Endodermal cell (in vitro differentiated cells): ENCODE measurements at places on chromosomes 2 and 18. TPM values are rescaled to one million over a fixed set of nuclear protein-coding genes. Genes with fewer than 3 reads are reported as not detected.
A peak's percentile ranks its signal among the peaks of the same experiment; 100 is the strongest.

GRCh38 chr2:202375033-202375608, 1.0 kb upstream of the BMPR2 start:
- peak; percentile 83 for DNase-seq

GRCh38 chr2:230592775-230593174, 119.9 kb upstream of the CAB39 start:
- DNase-seq: no peak

DNA sequence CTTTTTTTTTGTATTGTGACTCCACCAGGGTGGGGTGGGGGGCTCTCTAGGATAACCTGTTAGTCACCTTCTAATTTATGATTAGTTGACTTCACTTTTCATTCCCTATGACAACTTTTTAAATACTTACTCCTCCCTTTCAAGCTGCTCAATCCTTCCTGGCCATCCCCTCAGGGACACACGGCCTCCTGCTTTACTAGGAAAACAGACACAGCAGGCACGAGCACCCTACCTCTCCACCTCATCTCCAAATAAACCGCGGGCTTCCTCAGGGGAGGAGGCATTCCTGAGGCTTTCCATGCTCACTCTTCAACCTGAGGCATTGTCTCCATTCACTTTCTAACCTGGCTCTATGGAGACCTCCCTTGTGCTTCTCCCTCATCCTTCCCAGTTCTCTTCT, 33.0 kb downstream of the B4GALT6 start:
- no peak for DNase-seq

DNA sequence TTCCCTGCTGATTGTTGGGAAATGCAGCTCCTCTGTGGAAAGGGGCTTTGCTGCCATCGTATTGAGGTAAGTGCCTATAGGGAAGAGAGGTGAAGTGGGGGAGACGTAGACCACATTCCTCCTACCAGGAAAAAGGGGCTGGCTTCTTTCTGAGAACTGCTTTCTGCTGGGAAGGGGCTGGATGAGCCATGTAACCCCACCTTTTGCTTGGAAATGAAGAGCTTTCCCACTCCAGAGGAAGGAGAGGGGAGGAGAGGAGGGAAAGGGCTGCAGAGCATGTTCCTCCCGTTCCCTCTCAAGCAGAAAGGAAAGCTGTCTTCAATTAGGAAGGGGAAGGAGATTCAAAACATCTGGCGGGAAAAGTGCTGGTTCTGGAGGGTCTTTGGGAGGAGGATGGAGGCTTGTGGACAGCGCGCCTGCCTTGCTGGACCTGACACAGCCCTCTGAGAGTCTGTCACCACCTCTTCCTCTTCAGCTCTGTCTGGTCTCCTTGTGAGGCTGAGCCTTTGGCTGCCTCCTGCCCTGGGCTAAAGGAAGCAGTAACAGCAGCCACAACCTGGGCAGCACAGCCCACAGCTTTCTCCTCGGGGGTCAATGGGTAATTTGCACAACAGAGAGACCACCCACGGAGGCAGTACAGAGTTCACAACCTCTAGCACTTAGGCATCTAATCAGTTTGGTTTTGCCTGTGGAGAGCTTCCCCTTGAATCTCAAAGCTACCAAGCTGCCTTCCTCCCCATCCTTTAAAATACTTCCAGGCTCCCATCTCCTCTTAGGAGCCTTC, 410.0 kb upstream of the TNP1 start:
- peak; percentile 94 for DNase-seq

GRCh38 chr2:217090024-217090473, 230.2 kb upstream of the TNP1 start:
- no peak for DNase-seq

DNA sequence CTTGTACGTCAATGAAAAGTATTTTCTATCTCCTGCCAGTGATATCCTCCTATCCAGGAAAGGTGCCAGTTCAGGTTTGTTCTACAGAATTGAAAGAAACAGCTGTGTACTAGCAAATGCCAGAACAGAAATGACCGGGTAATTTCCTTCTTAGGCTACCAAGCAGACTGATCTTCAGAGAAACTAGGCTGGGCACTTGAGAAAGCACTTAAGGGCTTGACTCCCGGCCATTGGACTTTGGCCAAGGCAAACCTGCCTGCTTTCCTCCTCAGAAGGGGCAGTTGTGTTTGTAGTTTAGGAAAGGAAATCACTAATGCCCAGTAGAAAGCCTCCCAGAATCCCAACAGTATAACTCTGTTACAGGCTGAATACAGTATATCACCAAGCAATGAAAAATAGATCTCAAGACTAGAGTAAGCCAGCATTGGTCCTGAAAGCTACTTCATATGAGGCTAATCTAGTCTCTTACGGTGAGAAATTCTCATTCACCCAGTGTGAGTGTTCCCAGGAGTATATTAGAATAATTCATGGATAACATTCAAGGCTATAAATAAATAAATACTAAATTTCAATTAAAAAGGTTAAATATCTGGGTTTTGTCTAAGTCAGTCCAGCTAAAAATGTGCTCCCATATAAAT, 43.0 kb upstream of the COL5A2 start:
- no peak for DNase-seq

DNA sequence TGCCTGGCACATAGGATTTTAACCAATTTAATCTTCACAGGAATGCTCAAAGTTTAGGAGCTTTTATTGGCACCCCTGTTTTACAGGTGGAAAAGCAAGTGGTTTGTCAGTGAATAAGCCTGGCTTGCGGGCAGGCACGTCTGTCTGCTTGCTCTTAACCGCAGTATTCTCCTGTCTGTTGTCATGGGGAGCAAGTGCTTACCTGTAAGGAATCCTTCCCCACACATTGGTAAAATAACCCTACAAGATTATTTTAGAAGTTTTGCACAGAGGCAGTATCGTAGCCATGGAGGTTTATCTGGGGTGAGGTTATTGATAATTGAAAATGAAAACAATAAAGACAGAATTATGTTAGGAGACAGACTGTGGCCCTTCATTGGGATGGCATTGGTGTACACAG, 174.9 kb downstream of the AGAP1 start:
- DNase-seq: no peak

DNA sequence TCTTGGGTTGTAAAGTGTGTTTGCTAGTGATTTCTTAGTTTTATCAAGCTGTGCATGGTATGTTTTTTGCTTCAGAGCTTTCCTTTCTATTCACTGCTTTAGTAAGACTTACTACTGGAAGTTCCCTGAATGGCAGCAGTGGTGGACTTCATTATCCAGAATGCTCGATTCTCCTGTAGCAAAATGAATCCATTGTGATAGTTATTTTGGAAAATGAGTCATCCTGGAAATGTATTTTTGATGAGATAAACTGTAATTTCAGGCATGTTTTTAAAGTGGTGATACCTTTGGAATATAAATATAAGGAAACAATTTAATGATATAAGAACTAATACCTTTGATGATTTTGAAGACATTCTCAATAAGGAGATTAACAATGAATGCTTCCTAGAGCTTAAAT, 387.1 kb downstream of the PTPRM start:
- DNase-seq: no peak

DNA sequence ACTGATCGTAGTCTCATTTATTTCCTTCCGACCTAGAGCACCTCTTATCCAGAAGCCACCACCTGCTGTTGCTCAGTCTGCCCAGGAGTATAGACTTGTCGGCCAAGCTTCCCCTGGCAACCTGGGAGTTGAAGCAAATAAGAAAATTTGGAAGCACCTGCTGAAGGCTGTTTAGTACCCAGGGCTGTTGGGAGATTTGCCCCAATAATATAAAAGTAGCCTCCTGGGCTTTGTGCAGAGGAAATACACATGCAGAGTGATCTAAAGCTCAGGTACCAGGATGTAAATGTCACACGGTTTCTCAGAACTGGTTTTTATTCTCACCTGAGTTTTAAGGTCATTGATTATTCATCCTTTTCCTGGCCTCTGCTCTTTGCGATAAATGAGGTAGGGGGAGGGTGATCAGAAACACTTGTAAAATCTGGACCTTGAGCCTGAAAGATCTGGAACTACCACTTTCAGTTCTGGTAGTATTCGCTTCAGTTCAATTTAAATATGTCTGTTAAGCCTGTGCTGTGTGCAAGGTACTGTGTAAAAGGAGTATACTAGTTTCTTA, 789 bp upstream of the COX7A2L start:
- no peak for DNase-seq

- peak; percentile 72 for DNase-seq
Observed at GRCh38 chr18:31555971-31556747, 35.5 kb upstream of the TTR start.

DNA sequence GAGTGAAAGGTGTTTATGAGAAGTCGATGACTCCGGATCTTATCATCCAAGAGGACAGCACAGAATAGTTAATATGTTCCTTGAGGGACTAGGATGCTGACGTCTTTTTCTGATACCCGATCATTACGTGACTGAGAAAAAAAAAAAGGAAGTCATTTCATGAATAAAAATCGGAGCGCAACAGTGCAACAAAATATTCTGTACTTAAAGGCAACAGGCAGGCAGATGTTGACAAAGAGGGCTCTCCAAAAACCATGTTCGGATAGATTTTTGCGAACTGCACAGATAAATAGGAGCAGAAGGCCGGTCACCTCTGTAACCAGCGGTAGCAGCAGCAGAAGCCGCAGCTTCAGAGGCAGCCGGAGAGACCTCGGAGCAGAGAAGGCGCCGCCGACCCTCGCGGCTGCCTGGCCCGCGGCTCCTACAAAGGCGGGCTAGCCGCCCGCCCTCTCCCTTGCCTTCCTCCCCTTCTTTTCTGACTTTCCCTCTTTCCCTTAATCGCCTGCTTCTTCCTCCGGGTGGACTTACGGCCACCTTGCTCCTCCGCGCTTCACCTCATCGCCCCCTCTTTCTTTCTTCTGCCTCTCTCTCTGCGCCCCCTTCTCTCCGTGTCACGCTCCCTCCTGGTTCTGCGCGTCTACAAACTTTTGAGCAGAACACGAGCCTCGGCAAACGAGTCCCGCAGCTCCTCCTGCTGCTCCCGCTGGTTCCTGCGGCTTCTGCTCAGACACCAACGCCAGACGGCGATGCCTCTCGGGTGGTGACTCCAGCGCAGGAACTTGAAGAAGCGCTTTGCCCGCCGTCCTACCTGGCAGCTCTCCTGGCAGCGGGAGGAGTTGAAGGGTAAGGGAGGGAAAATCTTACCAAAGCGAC, at the start of gene ADCYAP1:
ADCYAP1 (plus strand) TSS at position 654 of the 873 bp plus-strand sequence. CDS start 516 bp downstream, outside the sequence.
- DNase-seq: peak; percentile 85

- DNase-seq: no peak
Observed at GRCh38 chr2:238667008-238667407, 180.9 kb upstream of the TWIST2 start.

Gene FKBP1B
- total RNA-seq: 28.1 to 35.3 TPM (median 32.3 TPM) in 3 replicates

Gene HAAO
- total RNA-seq: 21.9 to 31.3 TPM (median 24.2 TPM) in 3 replicates

Gene FOXI3
- 2.6 and 2.8 TPM in 2 replicates for total RNA-seq

Gene UGT1A4
- total RNA-seq: not detected in 2 replicates
